ENCODE measurements at places on chromosomes 6 and 20.

- DNase-seq = no peak
Measured at GRCh38 chr20:62433658-62434497, 6.5 kb upstream of the RBBP8NL start.

GRCh38 chr6:69589626-69590025, 207.2 kb downstream of the LMBRD1 start:
- DNase-seq = no peak

GRCh38 chr20:18571578-18571977, 4.3 kb downstream of the SMIM26 start:
- DNase-seq = no peak

DNA sequence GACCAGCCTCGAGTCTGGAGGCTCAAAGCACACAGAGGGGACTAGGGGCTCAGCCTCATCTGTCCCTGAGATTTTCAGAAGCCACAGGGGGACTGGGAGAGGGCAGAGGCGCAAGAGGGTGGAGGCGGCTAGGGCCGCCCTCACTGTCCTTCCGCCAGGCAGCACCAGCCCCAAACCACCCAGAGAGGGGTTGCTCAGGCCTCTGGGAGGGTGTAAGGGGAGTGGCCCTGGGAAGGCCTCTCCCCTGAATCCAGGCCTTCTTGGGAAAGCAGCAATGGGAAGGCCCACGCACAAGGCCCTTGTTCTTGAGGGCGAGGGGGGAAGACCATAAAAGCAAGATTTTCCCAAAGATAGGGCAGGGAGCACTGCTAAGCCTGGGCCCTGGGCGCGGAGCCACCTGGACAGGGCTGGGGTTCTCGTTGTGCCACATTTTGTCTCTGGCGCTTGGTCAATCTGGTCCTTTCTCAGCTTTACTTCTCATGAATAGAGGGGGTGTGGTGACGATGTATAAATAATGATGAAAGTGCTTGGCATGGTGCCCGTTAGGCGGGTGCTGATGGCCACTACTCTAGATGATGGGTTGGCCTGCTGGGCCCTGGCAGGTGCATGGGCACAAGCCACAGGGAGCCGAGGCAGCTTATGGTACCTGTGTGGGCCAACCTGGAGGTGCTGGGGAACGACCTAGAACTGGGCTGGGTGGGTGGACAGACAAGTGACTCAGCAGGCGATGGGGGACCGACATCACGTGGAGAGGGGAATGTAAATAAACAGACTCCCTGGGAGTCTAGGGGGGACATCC, 4.8 kb downstream of the SAMD10 start:
- DNase-seq = no peak

- no peak for DNase-seq
Measured at GRCh38 chr6:53113742-53114141, 34.9 kb downstream of the GCM1 start.

DNA sequence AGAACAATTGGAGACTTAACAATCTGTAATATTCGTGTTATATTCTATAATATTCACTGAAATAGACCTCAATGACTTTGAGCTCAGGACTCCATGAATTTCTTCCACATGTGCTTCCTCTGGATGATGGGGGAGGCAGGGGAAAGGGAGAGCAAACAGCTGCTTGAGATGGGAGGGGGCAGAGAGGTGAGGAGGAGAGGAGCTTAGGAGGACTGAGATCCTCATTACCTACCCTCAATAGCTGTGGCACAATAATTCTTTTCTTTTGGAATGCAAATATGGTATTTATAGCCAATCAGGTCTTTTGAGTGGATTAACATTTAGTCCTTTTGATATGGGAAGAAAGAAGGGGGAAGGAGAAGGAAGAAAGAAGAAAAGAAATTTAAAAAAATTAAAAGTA, 64.1 kb upstream of the ZNF217 start:
- DNase-seq = no peak

- DNase-seq = no peak
Measured at GRCh38 chr6:83594941-83595340, 82.6 kb downstream of the PRSS35 start.

DNA sequence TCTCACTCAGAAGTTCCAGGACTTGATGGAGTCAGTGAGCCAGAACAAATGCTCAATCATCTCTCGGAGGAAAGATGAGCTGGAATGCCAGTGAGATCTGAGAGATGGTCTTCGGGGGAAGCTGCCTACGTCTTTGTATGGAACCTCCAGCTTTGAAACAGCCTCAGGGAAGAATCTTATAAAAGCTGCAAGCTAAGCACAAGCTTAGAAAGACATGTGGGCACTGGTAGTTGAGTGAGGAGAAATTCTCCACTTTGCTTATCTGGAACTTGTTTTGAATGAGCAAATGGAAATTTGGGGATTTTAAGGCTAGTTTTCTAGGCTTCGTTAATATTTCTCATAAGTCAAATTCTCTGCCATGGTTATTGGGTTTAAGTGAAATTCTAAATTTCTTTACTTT, 594.4 kb downstream of the QKI start:
- no peak for DNase-seq

GRCh38 chr20:1841554-1842140, 53.6 kb upstream of the SIRPA start:
- no peak for DNase-seq

- DNase-seq = no peak
Measured at GRCh38 chr20:6693178-6693807, 74.2 kb upstream of the BMP2 start.

DNA sequence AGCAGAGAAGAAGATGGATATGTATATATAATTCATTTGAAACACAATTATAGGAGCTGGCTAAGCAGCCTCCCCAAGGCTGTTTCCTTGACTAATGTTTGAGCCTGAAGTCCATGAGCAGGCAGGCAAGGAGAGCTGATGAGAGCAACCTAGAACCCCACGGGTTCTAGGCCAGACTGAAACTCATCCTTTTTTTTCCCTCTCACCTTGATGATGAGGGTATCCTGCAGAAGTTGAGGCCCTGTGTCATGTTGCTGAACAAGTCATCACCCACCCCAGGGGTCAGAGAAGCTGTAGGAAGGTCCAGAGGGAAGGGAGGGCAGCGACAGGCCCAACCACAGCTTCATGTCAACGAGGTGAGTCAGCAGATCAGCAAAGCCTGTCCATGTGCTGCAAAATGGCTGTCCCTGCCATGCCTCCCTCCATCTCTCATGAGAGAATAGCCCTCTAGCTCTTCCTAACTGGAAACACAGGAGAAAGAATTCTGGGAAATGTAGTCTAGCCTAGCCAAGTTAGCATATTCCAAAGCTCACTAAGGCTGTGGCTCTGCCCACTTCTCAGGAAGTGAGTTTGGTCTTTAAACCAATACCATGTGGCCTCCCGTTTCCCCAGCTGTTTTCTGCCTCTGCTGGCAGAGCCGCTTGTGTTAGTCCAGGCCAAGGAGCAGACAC, 91.3 kb upstream of the DTNBP1 start:
- no peak for DNase-seq

DNA sequence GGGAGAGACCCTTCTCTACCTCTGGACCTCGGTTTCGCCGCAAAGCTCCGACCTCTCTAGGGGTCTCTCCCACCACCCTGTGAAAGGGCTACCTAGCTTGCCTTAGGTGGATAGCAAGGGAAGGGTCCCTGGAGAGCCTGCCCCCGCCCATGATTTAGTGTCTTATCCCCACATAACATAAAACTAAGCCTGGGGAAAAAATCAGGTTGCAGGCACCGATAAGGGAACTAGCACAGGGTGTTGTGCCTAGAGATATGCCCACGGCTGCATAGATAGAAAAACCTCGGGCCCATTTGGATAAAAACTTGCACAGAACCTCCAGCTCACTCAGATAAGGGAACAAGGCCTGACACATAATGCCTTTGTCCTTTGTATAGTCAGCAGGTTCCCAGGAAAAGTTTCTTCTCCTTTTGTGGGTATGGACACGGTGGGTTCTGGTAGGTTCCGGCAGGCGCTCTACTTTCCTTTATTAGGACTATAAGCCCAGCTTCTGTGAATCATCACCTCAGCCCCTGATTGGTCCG, 846 bp downstream of the ZSCAN31 start:
- no peak for DNase-seq

DNA sequence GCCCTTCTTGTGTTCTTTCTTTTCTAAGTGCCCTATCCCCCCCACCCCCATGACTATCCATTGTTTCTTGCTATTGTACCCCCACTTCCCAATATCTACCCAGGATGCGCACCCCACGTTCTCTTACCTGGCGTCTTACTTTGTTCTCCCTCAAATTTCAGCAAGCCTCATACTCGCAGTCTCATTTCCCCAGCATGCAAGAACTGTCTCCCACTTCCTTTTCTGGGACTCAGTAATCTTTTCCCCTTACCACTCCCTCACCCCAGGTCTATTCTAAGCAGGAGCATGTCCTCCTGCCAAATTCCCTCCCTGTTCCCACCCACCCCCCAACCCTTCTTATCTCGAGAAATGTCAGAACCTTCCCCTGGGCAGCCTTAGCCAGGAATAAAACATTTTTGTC, 1.7 kb upstream of the EHMT2 start:
- DNase-seq = no peak

DNA sequence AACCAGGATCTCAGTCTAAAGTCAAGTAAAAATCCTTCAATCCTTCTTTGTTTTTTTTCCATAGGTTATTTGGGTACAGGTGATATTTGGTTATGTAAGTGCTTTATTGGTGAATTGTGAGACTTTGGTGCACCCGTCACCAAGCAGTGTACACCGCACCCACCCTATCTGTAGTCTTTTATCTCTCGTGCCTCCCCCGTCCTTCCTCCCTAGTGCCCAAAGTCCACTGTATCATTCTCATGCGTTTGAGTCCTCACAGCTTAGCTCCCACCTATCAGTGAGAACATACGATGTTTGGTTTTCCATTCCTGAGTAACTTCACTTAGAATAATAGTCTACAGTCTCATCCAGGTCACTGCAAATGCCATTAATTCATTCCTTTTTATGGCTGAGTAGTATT, 879 bp downstream of the MUC22 start:
- DNase-seq = no peak

- no peak for DNase-seq
Measured at GRCh38 chr6:4931530-4932227, 72.2 kb downstream of the RPP40 start.

GRCh38 chr6:159720708-159721107, 6.6 kb upstream of the WTAP start:
- no peak for DNase-seq

GRCh38 chr6:170130201-170130621, 160.7 kb downstream of the DLL1 start:
- no peak for DNase-seq

- DNase-seq = no peak
Measured at GRCh38 chr20:59232618-59233017, 67.8 kb upstream of the EDN3 start.
